ENCODE measurements at places on chromosomes 2 and 18.

- DNase-seq = no peak
These were observed 195.4 kb upstream of the CWC22 start for GRCh38 chr2:180202467-180202951.

DNA sequence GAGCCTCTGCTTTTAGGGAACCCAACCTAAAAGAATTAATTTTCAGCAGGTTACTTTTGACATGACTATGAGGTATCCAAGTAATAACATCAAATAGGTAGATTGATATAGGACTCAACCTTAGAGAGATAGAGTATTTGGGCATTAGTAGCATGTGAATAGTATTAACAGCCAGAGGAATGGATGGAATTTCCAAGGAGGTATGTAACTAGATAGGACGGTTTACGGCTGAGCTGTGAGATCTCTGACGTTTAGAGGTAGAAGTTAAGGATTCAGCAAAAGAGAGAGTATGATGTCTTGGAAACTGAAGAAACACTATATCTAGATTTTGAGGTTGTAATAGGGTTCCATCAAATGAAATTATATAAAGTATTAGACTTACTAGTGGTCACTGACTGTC lies 70.3 kb downstream of the HNMT start:
- DNase-seq = no peak

- no peak for DNase-seq
These were observed 114.1 kb downstream of the ICOS start for GRCh38 chr2:204050681-204051080.

- DNase-seq = no peak
These were observed 96.7 kb downstream of the PXDN start for GRCh38 chr2:1647417-1648240.

DNA sequence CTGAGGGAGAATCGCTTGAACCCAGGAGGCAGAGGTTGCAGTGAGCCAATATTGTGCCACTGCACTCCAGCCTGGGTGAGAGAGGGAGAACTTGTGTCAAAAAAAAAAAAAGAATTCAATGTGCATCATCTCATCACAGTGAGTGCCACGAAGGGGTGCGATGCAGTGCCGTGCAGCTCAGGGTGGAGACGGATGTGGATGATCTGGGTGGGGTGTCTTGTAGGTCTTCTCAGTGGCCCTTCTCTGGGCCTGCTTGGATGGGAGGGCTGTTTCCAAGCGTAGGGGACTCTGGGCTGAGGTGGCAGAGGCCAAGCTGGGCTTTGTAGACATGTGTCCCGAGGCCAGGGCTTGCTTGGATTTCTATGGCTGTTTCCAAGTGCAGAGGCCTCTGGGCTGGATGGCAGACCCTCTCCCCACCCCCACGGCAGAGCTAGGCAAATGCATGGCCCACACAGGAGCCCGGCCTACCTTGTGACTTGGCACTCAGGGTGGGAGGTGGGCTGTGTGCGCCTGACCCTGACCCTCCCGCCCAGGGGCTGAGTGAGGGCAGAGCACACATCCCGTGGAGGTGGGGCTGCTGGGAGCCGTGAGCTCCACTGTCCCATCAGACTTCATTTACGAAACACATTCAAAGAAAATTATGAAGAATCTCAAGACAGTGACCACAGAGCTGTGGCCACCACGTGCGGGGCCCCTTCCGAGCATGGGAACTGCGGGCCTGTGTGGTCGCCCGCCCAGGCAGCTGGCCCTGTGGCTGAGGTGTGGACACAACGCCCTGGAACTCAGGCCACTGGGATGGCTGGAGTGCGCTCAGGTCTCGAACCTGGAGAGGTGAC lies 76.4 kb downstream of the ASB1 start:
- DNase-seq = no peak

GRCh38 chr18:60053747-60054304 lies 154.0 kb downstream of the PMAIP1 start:
- no peak for DNase-seq
